ENCODE measurements at places on chromosomes 5 and 9.

GRCh38 chr5:167814828-167815227 lies 476.6 kb upstream of the WWC1 start:
- DNase-seq, result peak; percentile 61

DNA sequence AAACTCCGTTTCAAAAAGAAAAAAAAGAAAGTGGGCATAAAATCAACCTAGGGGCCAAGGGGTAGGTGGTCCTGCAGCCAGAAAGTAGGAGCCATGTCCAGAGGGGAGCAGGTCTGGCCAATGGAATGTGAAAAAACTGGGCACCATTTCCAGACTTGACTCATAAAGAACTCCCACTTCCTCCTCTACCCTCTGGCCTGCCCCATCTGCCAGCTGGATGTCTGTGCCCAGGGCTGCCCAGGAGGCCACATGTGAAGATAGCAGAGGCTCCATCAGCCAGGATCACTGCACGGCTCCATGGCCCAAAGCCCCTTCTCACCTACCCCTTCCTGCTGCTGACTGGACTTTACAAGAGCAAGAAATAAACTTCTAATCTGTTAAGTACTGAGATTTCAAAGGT lies 42.1 kb upstream of the EEIG1 start:
- DNase-seq, result no peak

DNA sequence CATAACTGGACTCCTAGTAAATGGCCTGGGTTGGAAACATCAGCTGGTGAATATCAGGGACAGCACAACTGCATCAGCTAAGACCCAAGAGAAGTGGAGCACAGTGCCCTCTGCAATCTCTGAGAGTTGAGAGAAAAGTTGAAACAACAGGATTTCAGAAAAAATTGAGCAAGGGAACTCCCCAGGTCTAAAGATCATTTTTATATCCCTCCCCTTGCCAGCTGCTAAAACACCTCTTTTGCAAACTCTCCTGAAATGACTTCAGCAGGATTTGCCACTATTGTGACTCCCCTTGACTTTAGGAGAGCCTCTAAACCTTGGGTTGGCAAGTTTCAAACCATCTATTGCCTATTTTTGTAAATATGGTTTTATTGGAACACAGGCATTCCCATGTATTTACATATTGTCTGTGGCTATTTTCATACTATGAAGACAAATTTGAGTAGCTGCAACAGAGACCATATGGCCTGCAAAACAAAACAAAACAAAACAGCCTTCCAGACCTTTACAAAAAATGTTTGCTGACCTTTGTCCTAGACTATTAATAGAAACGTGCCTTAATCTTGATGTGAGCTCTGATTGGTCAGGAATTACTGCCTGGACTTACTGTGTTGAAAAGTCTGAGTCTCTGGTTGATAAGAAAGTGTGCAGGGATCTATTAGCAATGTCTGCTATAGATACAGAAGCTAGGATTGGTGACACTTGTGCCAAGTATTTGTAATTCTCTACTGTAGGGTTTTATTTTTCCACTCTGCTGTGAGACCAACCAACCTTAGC lies 37.7 kb upstream of the PLPPR1 start:
- DNase-seq, result no peak

DNA sequence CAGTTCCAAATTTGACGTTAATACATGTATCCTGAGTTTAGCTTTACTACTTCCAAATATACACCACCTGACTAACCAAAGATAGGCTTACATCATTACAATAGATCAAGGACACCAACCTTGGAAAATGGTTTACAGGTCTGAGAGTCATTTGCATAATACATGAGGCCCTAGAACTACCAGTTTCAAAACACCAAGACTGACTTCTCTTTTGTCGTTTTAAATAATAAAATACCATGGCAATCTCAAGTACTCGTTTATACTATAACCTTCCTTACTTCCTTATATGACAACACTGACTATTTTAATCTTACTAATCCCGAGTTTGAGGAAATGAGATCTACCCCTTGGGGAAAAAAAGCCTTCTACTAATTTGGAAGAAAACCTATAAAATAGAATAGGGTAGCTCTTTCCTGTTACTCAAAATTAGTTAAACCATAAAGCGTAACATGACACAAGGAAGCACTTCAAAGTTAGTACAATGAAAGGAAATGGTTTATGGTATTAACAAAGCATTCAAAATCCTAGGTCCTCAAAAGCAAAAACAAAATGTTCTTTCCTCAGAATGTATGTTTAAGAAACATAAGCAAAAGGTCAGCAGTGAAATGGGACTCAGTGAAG lies 42.1 kb downstream of the UBQLN1 start:
- DNase-seq, result no peak

GRCh38 chr5:96175090-96175489 lies 213.4 kb upstream of the ELL2 start:
- DNase-seq, result no peak

- DNase-seq, result no peak
Measured at GRCh38 chr9:82147798-82148425, 159.3 kb downstream of the SPATA31D1 start.

DNA sequence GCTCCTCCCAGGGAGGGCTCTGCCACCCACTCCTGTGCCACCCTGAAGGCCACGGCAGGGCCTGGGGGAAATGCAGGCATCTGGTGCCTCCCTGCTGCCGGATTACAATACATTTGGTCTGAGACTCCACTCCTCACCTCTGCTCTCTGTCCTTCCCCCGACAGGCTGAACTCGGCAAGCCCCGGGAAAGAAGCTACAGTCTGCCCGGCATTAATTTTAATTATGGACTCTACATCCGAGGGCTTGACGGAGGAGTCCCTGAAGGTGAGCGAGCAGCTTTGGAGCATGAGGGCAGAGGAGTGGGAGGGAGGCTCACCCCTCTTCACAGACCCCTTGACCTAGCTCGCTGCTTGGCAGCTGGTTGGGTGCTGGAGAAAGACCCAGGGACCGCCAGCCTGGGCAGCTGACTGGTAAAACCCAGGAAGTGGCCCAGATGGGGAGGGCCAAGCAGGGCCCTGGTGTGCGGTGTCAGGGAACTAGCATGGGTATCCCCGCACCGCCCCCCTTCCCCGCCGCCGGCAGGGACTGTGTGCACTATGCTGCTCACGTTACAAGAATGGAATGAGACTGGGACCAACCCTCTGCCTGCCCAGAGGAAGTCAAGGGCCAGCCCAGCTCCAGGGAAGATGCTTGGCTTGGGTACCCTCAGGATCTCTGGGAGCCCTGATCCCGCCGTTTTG lies 83.7 kb upstream of the BARHL1 start:
- no peak for DNase-seq

DNA sequence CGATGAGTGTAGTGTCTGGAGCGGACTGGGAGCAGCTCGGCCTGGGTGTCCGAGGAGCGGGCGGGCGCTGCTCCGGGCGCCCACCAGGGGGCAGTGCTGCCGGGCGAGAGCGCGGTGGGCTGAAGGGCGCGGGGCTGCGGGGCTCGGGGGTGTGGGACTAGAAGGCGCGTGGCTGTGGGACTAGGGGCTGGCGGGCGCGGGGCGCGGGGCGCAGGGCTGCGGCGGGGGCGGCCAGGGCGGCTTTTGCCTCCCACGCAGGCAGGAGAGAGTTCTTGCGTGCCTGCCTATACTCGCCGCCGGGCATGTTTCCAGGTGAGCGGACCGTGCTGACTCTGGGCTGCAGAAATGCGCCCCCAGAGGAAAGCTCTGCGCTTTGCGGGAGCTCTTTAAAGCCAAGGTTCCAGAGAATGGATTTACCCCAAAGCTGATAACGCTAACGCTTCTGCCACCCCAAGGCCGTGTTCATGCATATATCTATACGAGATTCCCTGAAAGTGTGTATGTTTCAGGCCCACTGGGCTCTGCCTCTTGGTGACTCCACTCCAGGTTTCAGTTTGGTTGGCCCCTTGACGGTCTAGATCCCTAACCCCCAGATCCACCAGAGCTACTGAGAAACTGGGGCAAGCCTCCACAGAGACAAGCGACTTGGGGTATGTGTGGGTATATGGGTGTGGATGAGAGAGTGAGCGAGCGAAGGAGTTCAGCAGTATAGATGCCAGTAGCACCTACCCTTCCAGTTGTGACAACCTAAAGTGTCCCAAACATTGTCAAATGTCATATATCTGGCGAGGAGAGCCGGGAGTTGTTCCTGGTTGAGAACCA lies 56.2 kb downstream of the ACER2 start:
- DNase-seq, result peak; percentile 86

GRCh38 chr5:149475777-149476176 lies 75.5 kb downstream of the CSNK1A1 start:
- DNase-seq, result no peak

- no peak for DNase-seq
Measured at GRCh38 chr5:13581132-13581531, 363.4 kb downstream of the DNAH5 start.

- DNase-seq, result no peak
Measured at GRCh38 chr5:98458004-98458403, 315.5 kb upstream of the RGMB start.

DNA sequence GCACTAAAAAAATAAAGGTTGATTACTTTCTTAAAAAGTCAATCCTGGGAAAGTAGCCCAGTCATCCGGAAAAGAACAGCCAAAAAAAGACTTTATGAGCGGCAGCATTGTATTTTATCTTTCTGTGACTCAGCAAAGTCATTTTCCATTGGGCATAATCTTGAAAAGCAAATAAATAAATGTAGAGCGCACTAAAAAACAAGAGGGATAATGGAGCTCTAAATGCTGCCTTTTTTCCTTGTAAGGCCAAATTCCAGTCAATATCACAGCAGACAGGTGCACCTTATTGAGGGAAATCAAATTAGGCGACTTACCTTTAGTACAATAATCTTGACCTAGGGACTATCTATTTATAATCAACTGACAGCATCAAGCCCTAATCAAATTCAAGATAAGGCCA lies 266.8 kb downstream of the MTRR start:
- DNase-seq, result no peak

DNA sequence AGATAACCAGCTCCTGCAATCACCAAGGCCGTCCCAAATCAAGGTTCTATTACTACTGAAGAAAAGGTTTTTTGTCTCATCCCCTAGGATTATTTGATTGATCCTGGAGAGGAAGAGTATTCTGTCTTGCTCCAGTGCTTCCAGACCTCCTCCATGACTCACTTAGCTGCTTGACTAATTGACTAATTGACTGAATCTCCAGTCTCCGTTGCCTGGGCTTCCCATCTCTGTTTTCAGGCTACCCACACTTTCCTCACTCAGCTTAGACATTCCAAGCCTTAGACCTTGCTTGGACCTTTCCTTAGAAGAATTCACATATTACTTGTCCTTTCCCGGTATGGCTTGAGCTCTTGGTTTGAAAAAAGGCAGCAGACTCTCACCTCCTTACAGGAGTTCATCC lies 60.6 kb downstream of the FRMD3 start:
- no peak for DNase-seq

GRCh38 chr9:112130347-112130746 lies 44.8 kb downstream of the SUSD1 start:
- no peak for DNase-seq

DNA sequence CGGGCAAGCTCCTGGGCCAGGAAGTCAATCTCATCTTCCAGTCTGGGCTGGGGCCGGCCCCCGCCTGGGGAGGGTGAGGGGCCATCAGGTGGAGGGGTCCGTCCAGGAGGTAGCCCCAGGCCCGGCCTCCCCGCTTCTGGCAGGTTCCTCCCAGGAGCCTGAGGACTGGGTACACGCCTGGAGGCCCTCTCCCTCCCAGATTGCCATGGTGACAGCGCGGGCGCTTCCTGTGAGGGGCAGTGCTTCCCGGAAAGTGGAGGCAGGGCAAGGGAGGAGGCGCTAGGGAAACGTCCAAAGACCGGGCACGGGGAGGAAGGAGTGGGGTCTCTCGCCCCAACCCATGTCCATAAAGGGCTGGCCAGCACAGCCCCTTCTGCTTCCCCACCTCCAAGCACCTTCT lies 4.9 kb downstream of the NPDC1 start:
- no peak for DNase-seq

- no peak for DNase-seq
Measured at GRCh38 chr9:13113216-13113615, 166.3 kb downstream of the MPDZ start.

DNA sequence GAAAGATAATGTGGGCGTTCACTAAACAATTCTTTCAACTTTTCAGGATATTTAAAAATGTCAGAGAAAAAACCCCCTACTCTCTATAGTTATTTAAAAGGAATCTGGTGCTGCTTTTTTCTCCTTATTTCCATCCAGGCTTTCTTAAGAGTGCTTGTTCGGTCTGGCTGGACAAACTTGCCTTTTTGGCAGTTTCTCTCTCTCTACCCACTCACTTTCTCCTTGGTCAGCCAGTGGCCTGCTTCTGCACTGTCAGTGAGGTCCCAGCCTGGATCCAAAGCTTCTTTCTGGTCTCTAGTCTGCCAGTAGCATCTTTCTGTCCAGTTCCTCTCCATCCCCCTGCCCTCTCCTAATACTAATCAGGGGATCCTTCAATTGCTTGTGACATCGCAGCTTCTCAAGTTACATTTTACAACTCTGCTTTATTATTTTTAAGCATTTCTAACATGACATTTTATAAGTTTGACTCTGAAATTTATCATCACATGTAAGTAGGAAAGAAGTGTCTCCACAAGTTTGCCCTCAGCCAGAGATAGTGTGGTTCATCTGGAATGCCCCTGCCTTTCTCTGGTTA lies 50.4 kb downstream of the PIK3R1 start:
- no peak for DNase-seq

DNA sequence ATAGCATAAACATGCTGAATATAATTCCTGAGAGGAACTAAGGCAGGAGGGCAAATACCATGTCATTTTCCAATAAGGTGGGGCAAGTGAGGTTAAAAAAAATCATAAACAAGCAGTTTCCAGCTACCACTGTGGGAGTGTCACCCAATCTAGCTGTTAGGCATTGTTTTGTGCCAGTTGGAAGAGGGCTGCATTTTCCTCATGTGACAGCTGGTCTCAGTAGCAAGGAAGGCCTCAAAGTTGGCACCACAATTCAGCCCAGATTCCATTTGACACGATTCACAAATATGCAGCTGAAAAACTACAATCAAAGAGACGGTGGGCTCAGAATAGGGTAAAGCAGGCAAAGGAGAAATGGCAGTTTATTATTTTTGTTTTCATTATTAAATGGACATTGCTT lies 636.1 kb downstream of the KIF4B start:
- DNase-seq, result no peak

- no peak for DNase-seq
Measured at GRCh38 chr9:37641331-37641730, 9.4 kb upstream of the FRMPD1 start.

DNA sequence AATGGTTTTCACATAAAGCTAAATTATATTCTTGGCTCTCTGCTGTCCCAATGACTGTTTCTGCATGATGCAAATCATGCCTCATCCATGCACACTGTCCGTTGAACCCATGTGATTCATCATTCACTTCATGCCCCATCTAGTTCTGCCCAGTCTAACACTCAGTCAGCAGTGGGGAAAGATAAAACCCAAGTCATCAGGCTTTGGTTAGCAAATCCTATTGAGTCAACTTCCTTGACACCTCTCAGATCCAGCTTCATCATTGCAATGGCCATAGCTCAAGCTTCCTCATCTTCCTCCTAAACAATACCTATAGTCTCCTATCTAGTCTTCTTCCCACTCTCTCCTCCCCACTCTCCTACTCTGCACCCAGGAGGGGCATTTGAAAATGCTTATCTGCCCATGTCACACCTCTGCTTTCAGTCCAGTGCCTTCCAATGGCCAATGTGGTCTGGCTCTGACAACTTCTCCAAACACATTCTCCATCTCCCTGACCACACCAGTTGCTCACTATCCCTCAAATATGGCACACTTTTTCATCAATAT lies 266.0 kb upstream of the TRIM32 start:
- DNase-seq, result no peak

All from H9 (cell line).